ENCODE measurements at places on chromosomes 6 and 20. TPM values are rescaled to one million over a fixed set of nuclear protein-coding genes. Genes with fewer than 3 reads are reported as not detected.

The UNC93A gene
- total RNA-seq, result not detected

The FITM2 gene
- 8.7 TPM for total RNA-seq

The SNTA1 gene
- total RNA-seq, result 12.7 TPM

The IDH3B gene
- 129 TPM for total RNA-seq

The BMP6 gene
- 18.8 TPM for total RNA-seq

The ANGPT4 gene
- total RNA-seq, result not detected

The PHACTR1 gene
- not detected for total RNA-seq

The GRIK2 gene
- 0.39 TPM for total RNA-seq

The TTK gene
- 18.9 TPM for total RNA-seq

The DST gene
- total RNA-seq, result 56.7 TPM

The ADGB gene
- total RNA-seq, result not detected

The CPXM1 gene
- not detected for total RNA-seq

The SNPH gene
- total RNA-seq, result 4.1 TPM

The HLA-A gene
- total RNA-seq, result 137 TPM

The LZTS3 gene
- total RNA-seq, result 4.1 TPM

The NOX3 gene
- not detected for total RNA-seq

The PLCG1 gene
- 28.5 TPM for total RNA-seq

The GGTLC1 gene
- not detected for total RNA-seq

The SLC17A3 gene
- 0.86 TPM for total RNA-seq

The ANKRD66 gene
- not detected for total RNA-seq

The CGAS gene
- 4.9 TPM for total RNA-seq

The SAMD5 gene
- total RNA-seq, result 0.48 TPM

The ZNF831 gene
- not detected for total RNA-seq

The OR12D3 gene
- total RNA-seq, result not detected

The SLC26A8 gene
- total RNA-seq, result not detected

The GID8 gene
- total RNA-seq, result 20.4 TPM

The TTI1 gene
- 21.8 TPM for total RNA-seq

The LIME1 gene
- total RNA-seq, result 8.9 TPM

The APCDD1L gene
- not detected for total RNA-seq

The DCBLD1 gene
- total RNA-seq, result 24.0 TPM

The LAMA2 gene
- 0.31 TPM for total RNA-seq

The IL17F gene
- total RNA-seq, result not detected

The ZNF165 gene
- total RNA-seq, result 0.90 TPM

The RAET1G gene
- 9.8 TPM for total RNA-seq

The CRISP3 gene
- total RNA-seq, result not detected

The HLA-DOA gene
- total RNA-seq, result not detected

The RCAN2 gene
- total RNA-seq, result not detected

The ZBTB9 gene
- 11.6 TPM for total RNA-seq
